ENCODE measurements at places on chromosomes 7 and 10. TPM values are rescaled to one million over a fixed set of nuclear protein-coding genes. Genes with fewer than 3 reads are reported as not detected.
A peak's percentile ranks its signal among the peaks of the same experiment; 100 is the strongest.

Gene GIMAP8
- not detected for total RNA-seq

Gene CLDN15
- 2.2 TPM for total RNA-seq

Gene ZNF804B
- total RNA-seq: not detected

Gene NKX2-3
- total RNA-seq: not detected

Gene MBLAC1
- 1.8 TPM for total RNA-seq

GRCh38 chr10:16509996-16510395 lies 11.7 kb downstream of the C1QL3 start:
- DNase-seq: peak; percentile 45

DNA sequence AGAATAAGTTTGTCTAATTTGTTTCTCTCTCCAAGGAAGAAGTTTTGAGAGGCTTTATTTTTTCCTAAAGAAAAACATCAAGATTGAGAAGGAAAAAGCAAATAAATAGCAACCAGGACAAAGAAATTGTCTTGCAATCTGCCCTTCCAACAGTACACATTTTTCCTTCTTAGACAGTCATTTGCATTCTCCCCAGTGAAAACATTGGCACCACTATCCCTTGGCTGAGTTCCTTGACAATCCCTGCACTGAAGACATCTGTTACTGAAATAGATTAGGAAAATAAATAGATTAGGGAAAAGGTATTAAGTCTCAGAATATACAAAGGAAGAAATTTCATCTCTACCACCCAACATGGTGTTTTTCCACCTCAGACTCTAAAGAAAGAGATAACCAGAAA lies 12.2 kb upstream of the TMEM243 start:
- DNase-seq: no peak

DNA sequence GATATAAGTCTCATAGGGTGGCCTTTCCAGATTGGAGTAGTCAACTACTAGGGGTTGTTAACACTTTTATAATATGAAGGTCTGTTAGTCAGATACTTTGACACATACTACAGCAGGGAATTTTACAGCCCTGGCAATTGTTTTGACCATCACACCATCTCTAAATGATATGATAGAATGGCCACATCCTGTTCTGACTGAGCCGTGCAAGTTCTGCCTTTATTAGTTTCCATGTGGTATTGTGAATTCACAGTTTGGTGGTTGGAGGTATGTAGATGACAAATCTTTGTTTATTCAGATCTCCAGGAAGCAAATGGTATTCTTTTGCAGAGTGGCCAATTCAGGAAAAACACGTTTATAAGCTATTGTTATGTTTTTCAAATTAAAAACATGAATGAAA lies 83.0 kb downstream of the NRG3 start:
- DNase-seq: no peak

GRCh38 chr10:72133517-72133916 lies 45.2 kb upstream of the SPOCK2 start:
- DNase-seq: peak; percentile 18

- DNase-seq: no peak
Measured at GRCh38 chr10:6100370-6100769, 11.5 kb downstream of the RBM17 start.

DNA sequence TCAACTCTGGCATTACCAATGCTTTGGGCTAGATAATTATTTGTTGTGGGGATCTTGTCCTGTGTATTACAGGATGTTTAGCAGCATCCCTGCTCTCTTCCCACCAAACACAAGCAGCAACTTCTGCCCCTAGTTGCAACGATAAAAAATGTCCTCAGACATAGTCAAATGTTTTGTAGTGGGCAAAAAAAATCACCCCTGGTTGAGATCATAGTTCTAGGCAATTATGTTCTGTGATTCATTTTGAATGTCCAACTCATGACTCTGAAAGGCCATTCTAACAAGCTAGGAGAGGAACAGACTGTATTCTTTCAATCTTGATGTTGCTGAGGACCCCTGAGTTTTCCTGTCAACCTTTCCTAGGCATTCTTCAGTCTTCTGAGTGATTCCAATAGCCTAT lies 79.5 kb downstream of the RTKN2 start:
- DNase-seq: no peak

GRCh38 chr7:100003711-100004661 lies 11.4 kb upstream of the ZKSCAN1 start:
- DNase-seq: peak; percentile 99

- DNase-seq: no peak
Measured at GRCh38 chr10:58157076-58157766, 110.5 kb downstream of the IPMK start.

- no peak for DNase-seq
Measured at GRCh38 chr10:70981936-70982335, 93.6 kb upstream of the PCBD1 start.

DNA sequence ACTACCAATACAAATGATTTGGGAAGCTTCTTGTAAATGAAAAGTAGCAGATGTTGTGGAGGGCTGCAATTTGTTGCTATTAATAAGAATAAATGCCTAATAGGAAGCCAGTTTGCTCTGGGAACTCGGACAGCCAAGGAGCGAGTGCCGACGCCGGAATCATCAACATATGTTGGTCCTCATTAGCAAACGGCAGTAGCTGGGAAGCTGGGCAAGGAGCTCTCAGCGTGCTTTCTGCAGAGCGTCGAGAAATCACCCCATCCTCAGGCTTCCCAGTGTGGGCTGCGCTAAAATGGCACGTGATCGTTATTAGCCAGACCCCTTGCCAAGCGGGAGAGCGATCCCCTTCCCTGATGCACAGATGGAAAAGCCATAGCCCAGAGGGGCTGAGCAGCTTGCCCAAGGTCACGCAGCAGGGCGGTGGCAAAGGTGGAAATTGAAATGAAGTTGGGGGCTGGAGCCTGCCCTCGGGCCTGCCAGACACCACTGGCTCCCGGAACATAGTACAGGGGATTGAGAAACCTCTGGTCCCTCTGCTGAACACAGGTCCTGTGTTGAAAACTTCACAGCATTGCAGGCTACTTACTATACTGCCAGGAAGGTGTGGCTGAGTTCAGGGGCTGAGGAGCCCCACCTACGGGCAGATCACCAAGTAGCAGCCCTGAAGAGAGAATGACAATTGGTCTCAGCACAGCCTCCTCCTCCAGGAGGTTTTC lies 326.9 kb downstream of the PLXNA4 start:
- peak; percentile 64 for DNase-seq

DNA sequence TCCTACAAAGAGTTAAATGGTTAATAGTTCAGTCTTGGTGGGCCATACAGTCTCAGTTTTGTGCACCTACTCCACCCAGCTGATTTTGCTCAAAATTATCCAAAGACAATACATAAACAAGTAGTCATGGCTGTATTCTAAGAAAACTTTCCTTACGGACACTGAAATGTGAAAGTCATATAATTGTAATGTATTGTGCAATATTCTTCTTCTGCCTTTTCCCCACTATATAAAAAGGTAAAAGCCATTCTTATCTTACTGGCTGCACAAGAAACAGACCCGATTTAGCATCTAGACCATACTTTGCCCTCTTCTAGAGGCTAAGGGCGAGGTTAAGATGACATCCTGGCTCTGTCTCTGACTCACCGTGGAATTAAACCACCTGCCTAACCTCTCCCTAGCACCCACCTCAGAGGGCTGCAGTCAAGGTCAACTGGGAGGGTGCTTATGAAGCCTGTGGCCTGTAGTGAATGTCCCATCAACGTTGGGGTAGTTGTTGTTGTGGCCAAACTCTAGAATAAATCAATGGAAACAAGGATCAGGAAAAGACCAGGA lies 63.8 kb upstream of the DOCK1 start:
- DNase-seq: no peak

Measured in HepG2 (cell line).